ENCODE measurements at places on chromosomes 2 and 18.
A peak's percentile ranks its signal among the peaks of the same experiment; 100 is the strongest.

DNA sequence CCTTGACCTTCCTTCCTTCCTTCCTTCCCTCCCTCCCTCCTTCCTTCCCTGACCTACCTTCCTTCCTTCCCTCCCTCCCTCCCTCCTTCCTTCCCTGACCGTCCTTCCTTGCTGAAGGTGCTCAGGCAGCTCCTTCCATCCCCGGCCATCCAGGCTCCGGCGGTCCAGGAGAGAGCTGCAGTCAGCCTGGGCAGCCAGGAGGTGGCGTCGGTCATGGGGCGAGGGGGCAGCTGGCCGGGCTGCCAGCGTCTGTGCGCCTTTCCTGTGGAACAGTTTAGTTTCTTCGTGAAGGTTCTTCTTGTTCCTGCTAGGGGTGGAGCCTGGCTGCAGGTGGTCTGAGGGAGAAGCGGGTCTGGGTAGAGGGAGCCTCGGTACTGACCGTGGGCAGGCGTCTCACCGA, 15.7 kb downstream of the GPR35 start:
- DNase-seq: no peak

DNA sequence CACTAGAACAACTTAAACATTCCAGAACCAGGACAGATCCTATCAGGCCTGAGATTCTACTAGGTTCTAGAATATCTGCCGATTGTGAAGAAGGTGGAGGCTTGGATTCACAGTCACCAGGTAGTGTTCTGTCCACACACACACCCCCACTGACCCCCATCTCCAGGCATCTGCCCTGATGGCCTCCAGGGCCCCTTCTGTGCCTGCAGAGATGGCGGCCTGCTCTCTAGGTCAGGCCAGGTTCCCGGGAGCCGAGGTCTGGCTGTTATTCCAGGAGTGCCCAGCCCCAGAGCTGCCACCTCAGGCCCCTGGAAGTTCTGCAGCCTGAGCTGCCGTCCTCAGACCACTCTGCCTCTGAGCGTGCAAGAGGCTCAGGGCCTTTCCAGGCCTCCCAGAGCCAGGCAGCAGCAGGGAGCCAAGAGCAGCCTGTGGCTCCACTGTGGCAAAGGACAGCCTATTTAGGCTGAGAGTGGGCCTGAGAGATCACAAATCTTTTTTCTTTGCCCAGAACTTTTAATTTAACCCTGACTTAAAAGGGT, 96.2 kb upstream of the ASAP2 start:
- DNase-seq: no peak

DNA sequence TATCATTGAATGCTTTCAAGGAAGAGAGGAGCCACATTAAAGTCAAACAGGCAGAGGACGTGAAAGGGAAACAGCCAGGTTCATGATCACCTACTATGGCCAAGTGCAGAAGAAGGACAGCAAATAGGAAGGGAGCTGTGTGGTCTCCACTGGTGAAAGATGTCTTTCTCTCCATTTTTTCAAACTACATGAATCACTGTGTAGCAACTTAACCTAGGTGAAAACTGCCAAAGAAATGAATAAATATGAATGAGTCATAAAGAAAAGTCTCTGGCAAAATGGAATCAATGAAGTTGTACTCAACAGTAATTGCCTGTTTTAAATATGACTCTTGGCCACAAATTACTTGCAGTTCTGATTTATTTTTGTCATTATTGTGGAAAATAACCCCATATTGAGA, 452.6 kb upstream of the PKDCC start:
- DNase-seq: peak; percentile 22

DNA sequence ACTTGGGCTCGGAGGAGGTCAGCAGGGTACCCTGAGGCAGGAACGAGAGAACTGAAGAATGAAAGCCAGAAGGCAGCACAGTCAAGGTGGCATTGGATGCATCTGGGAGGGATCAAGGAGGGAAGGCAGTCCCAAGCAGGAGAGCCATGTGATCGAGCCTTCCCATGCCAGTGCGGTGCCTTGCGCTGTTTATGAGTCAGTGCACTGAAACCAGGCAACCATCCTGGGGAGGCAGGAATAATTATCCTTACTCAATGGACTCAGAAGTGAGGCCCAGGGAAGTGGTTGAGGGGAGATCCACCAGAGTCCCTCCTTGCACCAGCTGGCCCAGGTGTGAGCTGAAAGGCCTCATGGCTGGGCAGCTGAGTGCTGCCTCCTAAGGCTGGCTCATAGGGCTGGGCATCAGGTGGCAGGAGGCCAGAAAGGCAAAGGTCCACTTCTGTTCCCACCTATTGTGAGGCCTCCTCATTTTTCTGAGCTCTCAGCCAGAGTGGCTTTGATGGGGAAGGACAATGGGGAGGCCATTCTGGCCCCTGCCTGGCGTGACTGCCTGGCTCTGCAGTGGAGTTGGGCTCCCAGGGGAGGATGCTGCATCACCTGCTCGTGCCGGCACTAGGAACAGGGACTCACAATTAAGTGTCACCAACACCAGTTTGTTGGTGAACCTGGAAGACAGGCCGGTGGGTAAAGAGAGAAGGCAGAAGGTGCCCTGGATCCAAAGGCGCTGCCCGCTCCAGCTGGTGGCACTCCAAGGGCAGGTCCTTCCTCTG, 82.3 kb downstream of the TFCP2L1 start:
- DNase-seq: no peak

DNA sequence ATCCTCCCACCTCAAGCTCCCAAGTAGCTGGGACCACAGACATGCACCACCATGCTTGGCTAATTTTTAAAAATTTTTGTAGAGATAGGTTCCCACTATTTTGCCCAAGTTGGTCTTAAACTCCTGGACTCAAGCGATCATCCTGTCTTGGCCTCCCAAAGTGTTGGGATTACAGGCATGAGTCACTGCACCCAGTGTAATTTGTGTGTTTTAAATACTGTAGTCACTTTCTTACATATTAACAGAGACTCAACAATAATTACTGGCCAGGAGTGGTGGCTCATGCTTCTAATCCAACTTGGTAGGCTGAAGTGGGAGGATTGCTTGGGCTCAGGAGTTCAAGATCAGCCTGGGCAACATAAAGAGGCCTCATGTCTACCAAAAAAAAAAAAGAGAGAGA, 293.0 kb downstream of the RDH14 start:
- no peak for DNase-seq

DNA sequence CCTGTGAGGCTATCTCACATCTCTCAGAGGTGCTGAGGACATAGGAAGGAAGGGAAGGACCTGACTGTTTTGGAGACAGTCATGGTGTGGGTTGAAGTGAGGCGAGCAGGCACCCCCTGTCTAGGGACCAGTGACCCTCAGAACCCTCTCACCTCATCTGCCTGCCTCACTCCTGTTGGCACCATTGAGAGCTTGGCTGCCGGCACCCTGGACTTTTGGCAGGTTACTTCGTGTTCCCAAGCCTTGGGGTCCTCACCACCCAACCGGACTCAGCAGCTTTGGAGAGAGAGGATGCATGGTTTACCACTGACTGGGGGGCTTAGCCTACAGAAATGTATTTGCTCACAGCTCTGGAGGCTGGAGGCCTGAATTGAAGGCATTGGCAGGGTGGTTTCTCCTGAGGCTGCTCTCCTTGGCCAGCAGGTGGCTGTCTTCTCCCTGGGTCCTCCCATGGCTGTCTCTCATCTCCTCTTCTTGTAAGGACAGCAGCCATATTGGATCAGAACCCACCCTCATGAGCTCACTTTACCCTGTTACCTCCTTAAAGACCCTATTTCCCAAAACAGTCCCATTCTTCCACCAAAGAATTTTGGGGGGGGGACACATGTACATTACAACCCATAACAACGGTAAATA, 142.0 kb downstream of the TSN start:
- DNase-seq: peak; percentile 38

GRCh38 chr2:219272995-219273394, 6.2 kb upstream of the DNAJB2 start:
- no peak for DNase-seq

- peak; percentile 32 for DNase-seq
Measured at GRCh38 chr18:61001138-61001537, 332.1 kb upstream of the CDH20 start.
